ENCODE measurements at places on chromosomes 2 and 18.

DNA sequence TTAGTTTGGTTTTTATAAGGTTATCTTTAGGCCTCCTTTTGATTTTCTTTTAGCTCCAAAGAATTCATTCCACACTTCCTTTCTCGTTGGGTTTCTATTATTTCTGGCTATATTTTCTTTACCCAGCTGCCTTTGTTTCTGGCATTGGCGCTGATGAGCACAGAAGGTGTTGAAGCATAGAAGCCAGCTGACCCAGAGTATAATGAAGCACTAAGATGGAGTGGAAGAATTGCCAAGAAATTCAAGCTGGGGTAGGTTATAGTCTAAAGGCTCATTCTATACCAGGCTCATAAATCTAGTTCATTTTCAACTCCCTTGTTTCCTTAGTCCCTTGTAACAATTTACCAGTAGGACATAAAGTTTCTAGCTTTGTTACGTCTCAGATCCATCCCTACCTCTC lies 169.5 kb downstream of the HRH4 start:
- DNase-seq = no peak

- no peak for DNase-seq
Measured at GRCh38 chr18:48580782-48581181, 42.0 kb downstream of the CTIF start.

DNA sequence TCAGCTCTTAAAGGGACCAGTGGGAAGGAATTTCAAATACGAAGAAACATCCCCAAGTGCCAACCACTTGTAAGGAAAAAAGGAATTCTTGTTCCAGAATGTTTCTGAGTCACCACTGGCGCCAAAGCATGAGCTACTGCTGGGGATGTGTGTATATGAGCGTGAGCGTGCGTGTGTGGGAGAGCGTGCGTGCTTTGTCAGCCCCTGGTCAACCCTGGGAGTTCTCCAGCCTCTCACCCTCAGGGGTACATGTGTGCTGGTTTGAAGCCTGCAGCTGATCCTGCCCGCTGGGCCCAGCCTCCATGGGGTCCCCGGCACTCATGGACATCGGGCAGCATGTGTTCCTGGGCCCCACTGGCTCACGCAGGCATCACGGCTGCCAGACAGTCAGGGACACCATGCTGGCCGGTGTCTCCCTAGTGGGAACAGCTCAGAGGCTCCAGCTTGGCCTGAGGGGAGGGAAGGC lies 17.1 kb downstream of the HS6ST1 start:
- DNase-seq = no peak

GRCh38 chr2:68093634-68094033 lies 30.8 kb upstream of the C1D start:
- DNase-seq = no peak

- DNase-seq = no peak
Measured at GRCh38 chr2:35933031-35933430, 422.5 kb upstream of the CRIM1 start.

GRCh38 chr2:109454304-109454703 lies 159.5 kb downstream of the SEPTIN10 start:
- DNase-seq = no peak

- DNase-seq = no peak
Measured at GRCh38 chr2:40394597-40394996, 57.3 kb downstream of the SLC8A1 start.

DNA sequence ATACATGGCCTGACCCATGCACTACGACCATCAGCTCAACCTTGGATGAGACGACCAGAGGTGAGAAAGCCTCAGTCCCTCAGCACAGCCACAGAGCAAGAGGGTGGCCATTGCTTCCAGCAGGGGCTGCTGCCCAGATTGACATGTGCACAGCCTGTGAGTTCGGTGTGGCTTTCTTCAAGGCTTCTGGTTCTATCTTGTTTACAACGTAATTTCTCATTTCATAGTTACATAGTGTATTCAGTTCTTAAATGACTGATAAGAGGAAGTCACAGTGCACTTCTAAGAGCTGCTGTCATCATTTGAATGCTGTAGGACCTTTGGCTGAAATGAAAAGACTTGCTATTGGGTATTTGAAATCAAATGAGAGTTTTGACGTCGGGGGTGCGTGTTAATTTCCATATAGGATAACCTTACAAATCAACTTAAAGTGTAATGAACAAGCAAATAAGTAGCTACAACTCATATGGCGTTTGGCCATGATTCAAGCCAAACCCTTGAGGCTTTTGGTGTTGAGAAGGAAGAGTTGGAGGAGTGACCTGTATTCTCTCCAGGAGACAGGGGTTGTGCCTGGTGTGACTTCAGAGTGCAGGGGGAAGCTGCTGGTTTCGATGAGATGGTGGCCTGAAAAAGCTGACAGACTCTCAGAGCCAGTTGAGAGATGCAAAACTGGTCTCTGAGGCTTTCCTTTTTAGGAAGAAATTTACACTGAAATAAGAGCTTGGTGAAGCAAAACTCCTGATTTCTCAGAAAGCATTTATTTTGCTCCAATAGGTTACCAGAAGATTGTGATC lies 51.0 kb downstream of the TSHZ1 start:
- DNase-seq = no peak

GRCh38 chr2:390959-391358 lies 103.1 kb upstream of the ALKAL2 start:
- no peak for DNase-seq

- DNase-seq = no peak
Measured at GRCh38 chr2:73999881-74000597, 15.3 kb downstream of the TET3 start.

- no peak for DNase-seq
Measured at GRCh38 chr2:187655001-187655400, 100.8 kb upstream of the TFPI start.

DNA sequence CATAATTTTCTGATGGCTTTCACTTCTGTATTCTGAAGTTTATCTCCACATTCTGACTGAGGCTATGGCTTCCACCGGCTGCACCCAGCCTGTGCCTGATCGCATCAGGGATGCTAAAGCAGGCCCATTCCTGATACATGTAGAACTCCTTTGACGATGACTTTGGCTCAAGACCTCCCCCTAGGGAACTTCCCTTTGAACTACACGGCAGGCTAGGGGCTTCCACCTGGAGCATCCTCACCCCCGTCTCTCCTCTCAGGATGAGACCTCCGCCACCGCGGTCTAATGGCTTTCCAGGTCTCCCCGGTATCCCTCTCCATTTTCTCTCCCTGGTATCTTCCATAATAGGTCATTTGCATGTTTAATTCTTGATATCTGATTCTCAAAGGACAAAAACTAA lies 214.9 kb upstream of the CHST9 start:
- no peak for DNase-seq

DNA sequence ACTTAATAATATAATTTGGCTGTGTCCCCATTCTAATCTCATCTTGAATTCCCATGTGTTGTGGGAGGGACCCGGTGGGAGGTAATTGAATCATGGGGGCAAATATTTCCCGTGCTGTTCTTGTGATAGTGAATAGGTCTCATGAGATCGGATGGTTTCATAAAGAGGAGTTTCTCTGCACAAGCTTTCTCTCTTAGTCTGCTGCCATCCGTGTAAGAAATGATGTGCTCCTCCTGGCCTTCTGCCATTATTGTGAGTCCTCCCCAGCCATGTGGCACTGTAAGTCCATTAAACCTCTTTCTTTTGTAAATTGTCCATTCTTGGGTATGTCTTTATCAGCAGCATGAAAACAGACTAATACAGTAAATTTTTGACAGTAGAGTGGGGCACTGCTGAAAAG lies 102.5 kb upstream of the LTBP1 start:
- DNase-seq = no peak

GRCh38 chr2:23589739-23590138 lies 204.8 kb downstream of the KLHL29 start:
- no peak for DNase-seq

DNA sequence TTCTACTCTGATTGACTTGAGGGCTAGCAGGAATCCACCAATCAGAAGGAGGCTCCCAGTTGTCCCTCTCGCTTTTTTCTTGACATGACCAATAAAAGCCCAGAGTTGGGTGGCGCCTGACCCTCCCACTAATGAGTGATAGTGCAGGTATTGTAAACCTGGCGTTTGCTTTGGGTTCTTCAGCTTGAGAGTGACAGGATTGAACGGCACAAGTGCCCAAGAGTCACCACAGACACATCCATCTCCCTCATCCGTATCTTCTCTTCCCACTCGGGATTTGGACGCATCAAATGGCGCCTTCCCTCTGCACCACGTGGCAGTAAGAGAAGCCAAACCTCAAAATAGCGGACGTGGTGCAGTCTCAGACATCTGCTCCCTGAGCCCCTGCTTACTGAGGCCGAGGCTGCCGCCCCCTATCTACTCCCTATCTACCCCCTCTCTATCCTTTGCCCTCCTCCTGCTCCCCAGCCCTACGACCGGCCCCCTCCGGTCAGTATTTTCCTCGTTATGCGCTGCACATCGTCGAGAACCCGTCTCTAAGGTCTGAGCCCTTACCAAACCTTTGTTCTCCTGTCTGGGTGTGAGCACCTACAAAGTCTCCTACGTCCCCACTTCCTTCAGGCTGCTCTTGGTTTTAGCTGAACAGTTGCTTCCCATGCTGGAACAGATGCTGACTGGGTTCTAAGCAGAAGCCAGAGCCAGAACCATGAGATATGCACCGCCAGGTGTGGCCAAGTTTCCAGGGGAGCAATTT lies 881 bp upstream of the FAM161A start:
- DNase-seq = peak; percentile 91

GRCh38 chr2:216339456-216340279 lies 32.6 kb downstream of the MARCHF4 start:
- no peak for DNase-seq

DNA sequence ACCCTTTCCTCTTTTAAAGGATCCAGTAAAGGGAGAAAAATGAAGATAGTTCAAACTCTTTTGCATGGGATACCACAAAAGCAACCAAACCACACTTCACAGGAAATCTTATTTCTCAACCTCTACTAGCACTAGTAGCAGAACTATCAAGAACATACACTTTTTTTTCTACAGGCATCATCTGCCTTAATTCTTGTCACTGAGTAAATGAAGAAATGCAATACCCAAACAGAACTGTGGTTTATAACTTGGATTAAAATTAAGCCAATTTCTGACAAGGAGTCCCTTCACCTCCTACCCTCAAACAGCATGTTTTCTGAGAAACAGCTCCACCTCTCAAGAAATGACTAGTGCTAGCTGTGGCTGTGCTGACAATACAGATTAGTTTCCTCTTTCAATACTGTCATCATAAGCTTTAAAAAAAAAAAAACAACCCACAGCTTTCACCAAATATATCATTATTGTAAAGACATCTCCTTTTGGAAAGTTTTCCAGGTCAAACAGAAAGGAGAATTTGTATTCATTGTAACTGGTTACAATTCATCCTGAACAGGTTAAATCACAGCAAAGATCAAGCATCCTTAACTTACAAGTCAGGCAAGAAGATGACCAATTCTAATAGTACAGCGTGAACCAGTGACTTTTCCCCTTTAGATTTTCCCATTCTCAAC lies 44.4 kb downstream of the PTPN2 start:
- peak; percentile 40 for DNase-seq

DNA sequence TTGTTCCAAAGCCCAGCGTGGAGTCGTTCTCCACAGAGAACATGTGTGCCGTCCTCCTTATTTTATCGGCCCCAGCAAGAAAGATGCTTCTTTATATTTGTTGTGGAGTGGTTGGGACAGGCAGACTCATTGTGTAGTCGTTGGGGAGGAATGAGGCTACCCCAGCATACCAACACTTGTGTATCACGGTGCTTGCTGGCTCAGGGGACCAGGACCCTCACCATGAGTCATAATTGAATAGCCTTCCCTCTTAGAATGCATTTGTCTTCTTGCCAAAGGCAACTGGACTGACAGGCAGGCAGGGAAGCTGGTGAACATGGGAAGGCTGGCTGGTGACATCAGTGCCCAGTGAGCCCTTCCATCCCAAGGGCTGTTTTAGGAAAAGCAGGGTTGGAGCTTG lies 4.7 kb downstream of the CAPN10 start:
- no peak for DNase-seq

DNA sequence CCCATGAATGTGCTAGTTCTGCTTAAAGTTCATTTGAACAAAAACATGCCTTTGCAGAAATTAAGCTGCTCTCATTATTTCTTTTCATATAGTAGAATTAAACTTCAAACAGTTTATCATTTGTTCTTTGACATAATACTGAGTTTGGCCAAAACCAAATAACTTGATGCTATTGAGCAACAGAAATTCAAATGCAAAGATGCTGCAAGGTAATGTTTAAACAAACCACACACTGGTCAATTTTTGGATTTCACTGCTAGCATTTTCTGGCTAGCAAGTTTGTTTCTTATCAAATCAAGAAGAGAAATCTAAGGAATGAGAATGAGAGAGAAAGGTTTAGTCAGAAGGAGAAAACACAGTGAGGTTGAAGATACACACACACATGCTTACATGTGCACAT lies 80.0 kb downstream of the LYPD1 start:
- no peak for DNase-seq

- DNase-seq = peak; percentile 49
Measured at GRCh38 chr2:98445177-98445682, 572 bp downstream of the INPP4A start.

DNA sequence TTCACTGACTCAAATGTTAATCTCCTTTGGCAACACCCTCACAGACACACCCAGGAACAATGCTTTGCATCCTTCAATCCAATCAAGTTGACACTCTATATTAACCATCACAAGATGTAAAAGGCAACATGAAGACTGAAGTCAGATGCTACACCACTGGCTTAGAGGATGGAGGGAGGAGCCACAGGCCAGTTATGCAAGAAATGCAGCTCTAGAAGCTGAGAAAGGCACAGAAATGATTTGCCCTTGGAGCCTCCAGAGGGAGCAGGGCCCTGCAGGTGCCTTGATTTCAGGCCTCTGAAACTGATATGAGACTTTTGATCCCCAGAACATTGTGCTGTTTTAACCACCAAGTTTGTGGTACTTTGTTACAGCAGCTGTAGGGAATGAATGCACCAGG lies 276.3 kb downstream of the KCNS3 start:
- DNase-seq = no peak

DNA sequence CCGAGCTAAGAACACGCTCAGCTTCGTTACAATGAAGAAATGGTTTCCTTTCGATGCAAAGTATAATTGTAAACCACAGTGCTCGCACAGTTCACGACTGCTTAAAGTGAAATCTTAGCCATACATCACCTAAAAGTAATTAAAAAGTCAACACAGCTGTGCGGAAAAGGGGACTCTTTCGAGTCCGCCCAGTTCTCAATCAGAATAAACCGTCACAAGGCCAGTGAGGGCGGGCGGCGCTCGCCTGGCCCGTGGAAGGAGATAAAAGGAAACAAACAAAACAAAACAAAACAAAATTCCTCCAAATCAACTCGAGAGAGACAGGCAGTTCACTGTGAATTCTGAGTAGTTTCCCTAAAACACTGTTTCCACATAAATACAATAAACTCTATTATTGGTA lies 200.9 kb downstream of the TWIST2 start:
- DNase-seq = no peak

- no peak for DNase-seq
Measured at GRCh38 chr2:68352651-68353391, 12.3 kb upstream of the PLEK start.

DNA sequence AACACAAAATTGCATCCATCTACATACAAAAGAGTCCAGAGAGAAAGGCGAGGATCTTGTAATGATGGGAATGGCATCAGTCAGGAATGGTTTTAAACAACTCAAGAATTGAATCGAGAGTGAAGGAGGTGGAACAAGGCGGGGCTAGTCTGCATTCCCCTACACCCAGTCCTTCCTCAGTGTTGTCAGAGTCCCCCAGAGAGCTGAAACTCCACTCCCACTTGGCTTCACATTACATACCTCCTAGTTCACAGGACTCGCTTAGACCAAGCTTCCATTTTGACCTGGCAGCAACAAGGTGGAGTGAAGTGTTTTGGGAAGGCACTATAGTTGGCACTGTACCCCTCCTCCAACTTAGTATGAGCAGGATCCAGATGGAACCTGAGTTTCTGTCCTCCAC lies 1273.5 kb upstream of the CRIM1 start:
- no peak for DNase-seq
